Activated T-helper 1 cell treated with Interleukin-2 at 50 U/mL for 16 hours (primary cell): ENCODE measurements at places on chromosomes 5 and 9.

- peak; percentile 38 for DNase-seq
Measured at GRCh38 chr9:131728961-131729360, 10.9 kb downstream of the RAPGEF1 start.

DNA sequence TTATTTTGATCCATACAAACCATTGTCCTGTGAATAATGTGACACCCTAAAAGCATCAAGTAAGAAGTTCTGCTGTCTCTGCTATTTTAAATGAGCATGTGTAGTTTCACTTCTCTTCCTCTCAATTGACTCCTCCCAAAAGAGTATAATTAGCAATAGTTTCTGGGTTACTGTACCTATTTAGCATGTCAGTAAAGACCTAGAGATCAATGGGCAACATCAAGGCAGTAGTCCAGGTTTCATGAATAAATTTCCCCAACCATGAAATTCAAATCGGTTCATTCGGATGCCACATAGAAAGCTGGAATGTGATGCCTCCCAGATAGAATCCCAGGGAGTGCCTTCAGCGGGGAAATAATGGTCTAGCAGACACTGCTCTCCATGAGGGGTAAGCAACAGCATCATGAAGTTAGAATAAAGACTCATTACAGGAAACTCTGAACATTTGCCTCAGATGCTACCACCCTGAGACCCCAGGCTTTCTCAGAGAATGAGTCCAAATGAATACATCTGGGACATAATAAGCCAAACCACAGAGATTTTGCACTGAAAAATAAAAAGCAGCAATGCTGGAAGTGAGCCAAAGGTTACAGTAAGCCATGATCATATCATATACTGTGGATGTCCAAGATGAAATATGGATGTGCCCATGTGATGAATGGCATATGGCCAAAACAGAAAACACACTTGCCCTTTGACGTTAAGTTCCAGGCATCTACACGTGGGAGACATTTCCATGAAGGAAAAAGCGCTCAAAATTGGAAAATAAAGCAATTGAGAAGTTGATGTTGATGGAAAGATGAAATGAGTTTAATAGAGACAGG, 1107.0 kb upstream of the SEMA6A start:
- DNase-seq, result no peak

- no peak for DNase-seq
Measured at GRCh38 chr5:133967698-133968203, 674 bp downstream of the C5orf15 start.

- DNase-seq, result no peak
Measured at GRCh38 chr5:83553000-83553486, 81.5 kb downstream of the VCAN start.

DNA sequence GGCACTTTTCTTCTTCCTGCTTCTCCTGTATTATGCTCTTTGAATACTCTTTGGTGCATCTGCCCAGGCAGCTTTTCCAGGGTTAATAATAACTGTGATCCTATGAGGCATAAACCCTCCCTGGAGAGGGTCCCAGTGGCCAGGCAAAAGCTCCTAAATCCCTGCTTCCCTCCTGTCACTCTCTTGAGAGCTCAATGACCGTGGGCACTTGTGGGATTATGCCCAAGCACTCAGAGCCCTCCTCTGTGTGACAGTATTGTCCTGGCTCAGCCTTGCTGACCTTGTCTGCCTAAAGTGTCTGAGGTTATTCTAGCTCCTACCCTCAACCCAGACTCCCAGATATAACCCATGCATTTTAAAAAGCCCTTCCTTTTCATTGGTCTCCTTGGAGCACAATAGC, 51.9 kb downstream of the GALNT10 start:
- no peak for DNase-seq

DNA sequence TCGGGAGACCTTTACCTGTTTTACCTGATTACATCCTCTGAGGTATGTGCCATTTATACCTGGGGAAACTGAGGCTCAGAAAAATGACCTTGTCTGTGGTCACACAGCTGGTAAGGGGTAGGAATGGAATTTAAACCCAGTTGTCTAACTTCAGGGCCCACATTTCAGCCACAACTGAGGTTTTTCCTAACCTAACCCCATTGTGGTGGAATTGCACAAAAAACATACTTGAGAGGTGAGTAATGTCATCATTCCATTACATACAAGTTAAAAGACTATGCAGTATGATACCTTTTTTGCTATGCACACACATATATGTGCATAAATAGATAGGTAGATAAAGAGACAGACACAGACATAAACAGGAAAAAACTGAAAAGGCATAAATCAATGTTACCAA, 14.1 kb downstream of the FGF1 start:
- no peak for DNase-seq

DNA sequence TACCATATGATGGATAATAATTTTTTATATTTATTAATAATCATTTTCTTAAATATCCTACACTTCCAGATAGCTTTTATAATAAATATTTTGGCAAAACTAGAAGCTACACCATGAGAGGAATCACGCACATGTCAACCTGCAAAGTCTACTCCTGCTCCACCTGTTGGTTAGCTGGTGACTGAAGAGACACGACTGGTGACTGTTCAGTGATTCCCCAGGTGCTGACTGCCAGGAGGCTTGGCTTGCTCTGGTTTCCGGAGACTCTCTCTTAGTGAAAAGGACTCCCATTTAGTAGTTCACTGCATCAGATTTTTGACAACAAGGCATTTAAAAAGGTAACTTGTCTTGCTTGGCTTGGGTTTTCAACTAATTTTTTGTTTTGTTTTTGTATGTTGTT, 20.9 kb downstream of the GZMA start:
- DNase-seq, result no peak

DNA sequence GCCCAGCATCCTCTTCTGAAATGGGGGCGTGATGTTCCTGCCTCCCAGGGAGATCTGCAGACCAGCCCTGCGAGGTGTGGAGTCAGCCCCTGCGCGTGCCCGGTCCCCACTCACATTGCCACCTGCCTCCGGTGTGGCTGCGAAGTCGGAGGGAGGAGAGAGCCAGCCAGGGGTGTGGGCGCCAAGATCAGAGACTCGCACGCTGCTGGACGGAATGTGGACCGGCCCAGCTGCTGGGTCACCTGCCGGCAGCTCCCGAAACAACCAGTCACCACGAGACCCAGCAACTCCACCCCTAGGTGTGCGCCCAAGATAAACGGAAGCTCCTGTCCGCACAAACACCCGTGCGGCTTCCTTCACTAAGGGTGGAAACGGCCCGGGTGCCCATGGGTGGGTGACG, 51.1 kb upstream of the EGFL7 start:
- no peak for DNase-seq

DNA sequence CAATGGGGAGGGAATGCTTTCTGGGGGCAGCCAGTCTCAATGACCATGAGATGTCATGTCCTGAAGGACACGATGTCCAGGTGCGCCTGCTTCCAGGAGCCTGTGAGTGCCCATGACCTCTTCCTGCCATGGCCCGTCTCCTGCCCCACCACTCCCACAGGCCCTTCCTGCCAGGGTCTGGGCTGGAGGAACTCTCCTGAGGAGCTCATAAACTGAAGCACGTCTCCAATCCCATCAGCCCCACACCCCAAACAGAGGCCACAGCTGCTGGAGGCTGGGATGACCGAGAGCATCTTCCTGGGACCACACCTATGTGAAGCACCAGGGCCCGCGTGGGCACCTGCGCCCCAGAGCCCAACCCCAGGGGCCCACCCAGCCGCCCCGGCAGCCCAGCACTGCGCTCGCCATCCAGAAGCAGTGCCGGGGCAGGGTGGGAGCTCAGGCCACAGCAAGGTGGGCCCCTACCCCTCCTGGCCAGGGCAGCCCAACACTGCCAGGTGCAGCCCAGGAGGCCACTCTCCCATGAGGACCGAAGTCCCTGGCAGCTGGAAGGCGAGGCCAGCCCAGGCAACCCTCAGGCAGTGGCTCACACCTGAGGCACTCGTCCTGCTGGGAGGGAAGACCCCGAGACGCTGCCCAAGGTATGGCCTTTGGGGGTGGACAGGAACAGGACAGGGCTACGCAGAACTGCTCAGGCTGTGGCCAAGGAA, 53.9 kb upstream of the UBAC1 start:
- DNase-seq, result no peak

GRCh38 chr5:154356020-154356655, 89.7 kb upstream of the SAP30L start:
- DNase-seq, result no peak

- DNase-seq, result no peak
Measured at GRCh38 chr9:92746567-92747458, 17.8 kb downstream of the BICD2 start.

GRCh38 chr9:107018861-107019545, 156.0 kb downstream of the ZNF462 start:
- no peak for DNase-seq

GRCh38 chr9:137317021-137317717, 15.1 kb upstream of the NRARP start:
- no peak for DNase-seq

DNA sequence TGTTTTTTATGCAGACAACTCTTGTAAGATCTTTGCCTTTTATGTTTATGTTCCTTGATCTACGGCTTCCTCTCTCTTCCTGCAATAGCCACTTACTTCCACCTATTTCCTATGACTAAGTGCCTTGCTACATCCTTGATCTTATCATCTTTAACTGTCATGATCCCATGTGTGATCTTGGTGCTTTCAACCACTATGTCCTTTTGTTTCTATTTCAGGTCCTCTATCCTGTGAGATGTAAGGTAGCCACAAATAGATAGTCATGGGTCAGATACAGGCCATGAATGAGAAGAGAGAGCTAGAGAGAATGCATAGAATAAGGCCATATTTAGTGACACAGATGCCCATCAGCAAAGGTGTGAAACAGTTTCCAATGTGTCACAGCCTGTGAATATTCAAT, 243.6 kb upstream of the HAPLN1 start:
- no peak for DNase-seq

DNA sequence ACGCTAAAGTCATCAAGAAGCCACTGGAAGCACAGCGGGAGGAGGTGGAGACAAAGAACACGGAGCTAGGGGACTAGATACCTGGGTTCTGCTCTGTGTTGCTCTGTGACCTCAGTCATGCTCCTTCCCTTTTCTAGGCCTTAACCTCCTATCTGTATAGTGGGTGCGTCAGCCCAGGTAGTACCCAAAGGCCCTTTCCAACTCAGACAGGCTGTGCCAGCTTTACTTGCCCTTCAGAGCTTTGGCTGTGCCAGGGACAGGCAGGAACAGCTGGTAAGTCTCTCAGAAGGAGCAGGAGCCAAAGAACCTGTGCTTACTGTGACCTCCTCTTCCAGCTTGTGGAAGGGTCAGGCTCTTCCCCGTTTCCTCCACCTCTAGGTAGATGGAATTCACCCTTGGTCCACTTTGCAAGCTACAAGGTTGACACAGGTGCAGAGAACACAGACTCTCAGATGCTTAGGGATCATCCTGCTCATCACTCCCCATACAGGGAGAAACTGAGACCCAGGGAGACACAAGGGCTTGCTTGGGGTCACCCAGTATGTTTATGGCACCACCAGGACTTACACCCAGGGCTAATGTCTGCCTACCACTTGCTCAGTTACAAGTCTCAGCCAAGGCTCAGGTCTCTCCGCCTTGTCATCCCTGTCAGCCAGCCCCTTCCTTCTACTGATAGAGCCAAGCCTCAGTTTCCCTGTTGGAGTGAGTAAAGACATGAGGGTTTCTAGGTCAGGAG, 1.7 kb downstream of the CCDC69 start:
- DNase-seq, result no peak

- no peak for DNase-seq
Measured at GRCh38 chr5:118825226-118825625, 163.1 kb downstream of the DTWD2 start.

GRCh38 chr5:101943784-101944183, 352.3 kb downstream of the SLCO4C1 start:
- DNase-seq, result no peak

DNA sequence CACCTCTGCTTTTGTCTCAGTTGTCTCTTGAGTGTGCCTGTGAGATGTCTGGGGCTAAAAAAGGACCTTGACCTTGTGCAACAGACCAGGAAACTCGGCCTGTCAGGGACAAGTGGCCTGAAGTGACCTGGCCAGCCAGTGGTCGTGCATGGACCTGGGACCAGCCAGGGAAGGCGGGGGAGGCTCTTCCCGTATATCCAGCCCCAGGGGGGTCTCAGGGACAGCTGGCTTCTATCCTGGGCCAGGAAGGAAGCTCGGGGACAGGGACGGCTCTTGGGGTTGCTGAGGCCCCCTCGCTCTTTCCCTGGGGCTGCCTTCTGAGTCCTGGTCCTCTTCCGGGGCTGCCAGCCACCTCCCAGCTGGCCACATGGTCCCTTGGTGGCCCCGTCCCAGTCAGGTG, 3.2 kb upstream of the ADAMTSL2 start:
- DNase-seq, result no peak

DNA sequence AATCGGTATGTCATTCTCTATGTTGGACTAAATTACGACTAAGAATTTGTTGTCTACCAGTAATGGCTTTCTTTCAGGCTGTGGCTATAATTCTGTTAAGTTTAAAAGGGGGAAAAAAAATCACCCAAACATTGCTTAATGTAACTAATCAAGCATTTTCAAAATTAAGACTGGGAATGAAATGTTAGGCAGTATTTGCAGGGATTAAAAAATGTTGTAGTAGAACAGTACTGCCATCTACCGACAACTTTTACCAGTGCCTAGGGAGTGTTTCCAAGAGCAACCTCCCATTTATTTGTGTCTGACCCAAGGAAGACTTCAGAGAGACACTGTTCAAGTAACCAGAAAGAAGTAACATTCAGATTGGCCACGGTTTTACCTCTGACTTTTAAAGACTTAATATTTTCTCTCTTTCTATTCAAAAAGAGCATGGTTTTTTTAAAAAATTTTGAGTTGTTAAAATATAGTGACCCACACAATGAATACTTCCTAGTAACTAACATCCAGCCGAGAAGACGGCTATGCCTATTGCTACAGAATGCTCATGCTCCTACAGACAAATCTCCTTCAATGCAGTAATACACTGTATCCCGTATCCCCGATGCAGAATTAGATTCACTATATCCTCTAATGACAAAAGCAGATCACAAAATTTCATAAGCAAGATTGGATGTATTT, 92.4 kb downstream of the ARL15 start:
- no peak for DNase-seq
